Chondrocyte (in vitro differentiated cells): ENCODE measurements at places on chromosomes 5 and 9.

DNA sequence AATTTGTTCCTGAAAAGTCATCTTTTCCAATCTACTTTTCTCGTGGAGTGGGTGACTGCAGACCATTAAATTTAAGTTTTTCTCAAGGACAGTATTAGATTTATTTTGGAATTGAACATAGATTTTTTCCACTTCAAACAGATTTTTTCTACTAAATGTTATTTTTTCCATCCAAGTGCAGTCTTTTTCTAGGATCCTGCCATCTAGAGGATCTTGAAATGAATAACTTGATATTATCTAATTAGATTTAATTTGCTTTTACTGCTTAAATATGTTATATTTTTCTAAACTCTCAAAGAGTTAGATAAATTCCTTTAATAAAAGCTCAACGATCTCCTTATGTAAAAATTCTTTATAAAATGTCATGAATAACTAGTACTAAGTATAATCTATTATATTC is 136.9 kb upstream of the PRR16 start:
- no peak for DNase-seq

DNA sequence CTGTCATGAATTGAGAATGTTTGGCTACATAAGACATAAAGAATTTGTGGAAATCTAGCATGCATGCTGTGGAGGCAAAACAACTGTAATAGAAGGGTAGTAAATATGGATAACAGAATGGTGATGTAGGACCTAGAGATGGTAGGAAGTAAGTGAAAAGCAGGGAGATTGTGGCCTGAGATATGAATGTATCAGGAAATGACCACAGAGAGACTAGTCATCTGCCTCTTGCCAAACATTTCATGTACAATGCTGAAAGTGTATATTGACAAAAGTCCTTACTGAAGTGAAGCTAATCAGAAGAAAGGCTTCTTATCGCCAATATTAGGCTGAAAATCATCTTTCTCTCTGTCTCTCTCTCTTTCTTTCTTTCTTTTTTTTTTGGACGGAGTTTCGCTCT is 873.1 kb upstream of the CTNND2 start:
- DNase-seq = no peak

- DNase-seq = no peak
Observed at GRCh38 chr5:96984506-96985192, 48.8 kb downstream of the LNPEP start.

DNA sequence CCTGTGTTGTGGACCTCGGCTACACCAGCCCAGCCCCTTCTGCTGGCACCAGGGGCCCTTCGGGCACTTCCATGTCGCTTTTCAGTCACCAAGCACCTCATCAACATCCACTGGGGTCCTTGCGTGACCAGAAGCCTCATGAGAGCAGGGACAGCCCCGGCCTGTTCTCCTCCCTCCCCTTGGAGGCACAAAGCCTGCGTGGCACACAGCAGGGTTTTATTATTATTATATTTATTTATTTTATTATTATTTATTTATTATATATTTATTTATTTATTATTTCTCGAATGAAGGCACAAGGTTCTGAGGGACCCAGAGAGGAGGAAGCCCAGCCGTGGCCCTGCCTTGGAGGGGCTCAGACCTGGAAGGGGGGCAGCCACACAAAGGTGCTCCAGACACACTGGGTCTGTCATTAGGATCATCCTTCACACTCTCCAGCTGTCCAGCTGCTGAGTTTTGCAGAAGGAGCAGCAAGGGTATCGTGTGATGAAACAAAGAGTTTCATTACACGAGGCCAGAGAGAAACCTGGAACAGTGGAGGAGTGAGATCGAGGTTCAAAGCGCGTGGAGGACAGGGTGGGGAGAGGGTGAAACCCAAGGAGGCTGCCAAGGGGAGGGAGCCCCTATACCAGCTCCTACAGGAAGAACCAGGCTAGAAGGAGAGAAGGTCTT is 5.2 kb downstream of the VAV2 start:
- peak; percentile 50 for DNase-seq

GRCh38 chr5:143929486-143929885 is 117.5 kb downstream of the HMHB1 start:
- DNase-seq = no peak

- DNase-seq = no peak
Observed at GRCh38 chr5:157860898-157861890, 2.2 kb upstream of the CLINT1 start.

- DNase-seq = no peak
Observed at GRCh38 chr5:121025671-121026070, 561.6 kb downstream of the PRR16 start.

DNA sequence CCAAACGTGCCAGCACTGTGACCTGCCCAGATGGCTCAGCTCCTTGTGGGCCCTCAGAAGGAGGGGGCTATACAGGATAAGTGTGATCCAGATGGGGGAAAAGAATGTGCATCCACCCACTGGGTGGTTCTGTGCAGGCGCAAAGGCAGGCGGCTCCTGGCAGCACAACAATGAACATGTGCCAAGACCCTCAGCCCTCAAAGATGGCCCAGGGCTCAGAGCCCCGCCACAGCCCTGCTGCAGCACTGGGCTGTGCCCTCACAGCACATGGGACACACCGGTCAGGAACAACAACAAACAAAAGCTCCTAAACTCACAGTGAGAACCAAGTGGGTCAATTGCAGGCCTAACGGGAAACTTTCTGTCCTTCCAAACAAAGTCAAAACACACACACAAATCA is 4.7 kb downstream of the SEMA4D start:
- DNase-seq = no peak

DNA sequence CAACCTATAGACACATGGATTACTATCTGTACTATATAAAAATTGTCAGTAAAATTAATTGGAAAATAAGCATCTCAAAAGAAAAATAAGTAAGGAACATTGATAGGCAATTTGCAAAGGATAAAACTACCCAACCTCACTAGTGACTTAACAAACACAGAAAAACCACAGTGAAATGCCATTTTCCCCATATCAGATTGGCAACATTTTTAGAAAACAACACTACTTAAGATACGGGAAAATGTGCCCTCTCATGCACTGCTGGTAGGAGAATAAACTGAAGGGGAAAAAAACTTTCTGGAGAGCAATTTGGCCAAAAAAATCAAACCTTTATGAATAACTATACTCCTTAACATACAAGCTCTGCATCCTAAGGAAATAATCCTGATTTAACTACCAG is 254.0 kb downstream of the DEPDC1B start:
- DNase-seq = no peak

DNA sequence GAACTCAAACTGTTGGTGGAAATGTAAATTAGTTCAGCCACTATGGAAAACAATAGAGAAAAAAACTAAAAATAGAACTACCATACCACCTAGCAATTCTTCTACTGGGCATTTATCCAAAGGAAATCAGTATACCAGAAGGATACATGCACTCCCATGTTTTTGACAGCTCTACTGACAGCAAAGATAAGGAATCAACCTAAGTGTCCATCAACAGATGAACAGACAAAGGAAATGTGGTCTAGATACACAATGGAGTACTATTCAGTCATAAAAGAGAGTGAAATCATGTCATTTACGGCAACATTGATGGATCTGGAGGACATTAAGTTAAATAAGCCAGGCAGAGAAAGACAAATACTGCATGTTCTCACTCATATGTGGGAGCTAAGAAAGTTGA is 21.8 kb upstream of the C9orf40 start:
- no peak for DNase-seq

GRCh38 chr9:37242089-37242488 is 121.7 kb downstream of the ZCCHC7 start:
- DNase-seq = no peak

- no peak for DNase-seq
Observed at GRCh38 chr5:147410496-147411358, 99.1 kb downstream of the DPYSL3 start.
